Hematopoietic multipotent progenitor cell treated with erythropoietin and hydrocortisone succinate and interleukin-3 and kit ligand, for 15 days (in vitro differentiated cells): ENCODE measurements at places on chromosomes 11 and 22.

GRCh38 chr11:128925250-128925600 is 17.4 kb downstream of the TP53AIP1 start:
- DNase-seq: no peak

GRCh38 chr11:119368121-119369034 is 13.1 kb downstream of the USP2 start:
- peak; percentile 75 for DNase-seq

- no peak for DNase-seq
These were observed 47.2 kb upstream of the MPEG1 start for GRCh38 chr11:59259867-59260475.

DNA sequence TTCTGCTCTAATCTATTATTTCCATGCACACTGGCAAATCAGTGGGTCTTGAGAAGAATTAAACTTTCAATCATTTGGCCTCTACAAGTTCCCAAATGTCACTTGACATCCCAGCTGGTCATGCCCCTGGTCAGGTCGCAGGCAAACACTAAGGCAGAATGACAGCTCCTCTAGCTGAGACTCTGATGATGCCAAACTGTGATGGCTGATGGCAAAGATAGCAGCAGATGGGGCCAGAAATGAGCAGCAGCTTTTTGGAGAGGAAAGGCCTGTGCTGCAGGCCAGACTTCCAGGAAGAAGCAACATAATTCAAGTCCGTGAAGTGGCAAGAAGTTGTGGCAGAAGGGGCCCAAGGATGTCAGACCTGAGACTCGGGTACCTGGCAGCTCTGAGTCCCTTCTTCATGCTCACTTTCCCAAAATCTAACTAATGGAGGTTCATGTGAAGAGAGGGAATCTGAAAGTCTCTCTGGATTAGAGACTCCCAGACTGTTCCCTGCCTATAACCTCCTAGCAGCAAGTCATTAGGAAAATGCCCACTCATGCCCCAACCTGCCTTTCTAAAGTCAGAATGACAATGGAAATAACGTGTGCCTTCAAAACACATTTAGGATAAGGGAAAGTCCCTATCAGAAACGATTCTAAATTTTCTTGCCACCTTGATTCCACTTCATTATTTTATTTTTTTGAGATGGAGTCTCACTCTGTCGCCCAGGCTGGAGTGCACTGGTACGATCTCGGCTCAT is 9.4 kb upstream of the PMM1 start:
- DNase-seq: no peak

DNA sequence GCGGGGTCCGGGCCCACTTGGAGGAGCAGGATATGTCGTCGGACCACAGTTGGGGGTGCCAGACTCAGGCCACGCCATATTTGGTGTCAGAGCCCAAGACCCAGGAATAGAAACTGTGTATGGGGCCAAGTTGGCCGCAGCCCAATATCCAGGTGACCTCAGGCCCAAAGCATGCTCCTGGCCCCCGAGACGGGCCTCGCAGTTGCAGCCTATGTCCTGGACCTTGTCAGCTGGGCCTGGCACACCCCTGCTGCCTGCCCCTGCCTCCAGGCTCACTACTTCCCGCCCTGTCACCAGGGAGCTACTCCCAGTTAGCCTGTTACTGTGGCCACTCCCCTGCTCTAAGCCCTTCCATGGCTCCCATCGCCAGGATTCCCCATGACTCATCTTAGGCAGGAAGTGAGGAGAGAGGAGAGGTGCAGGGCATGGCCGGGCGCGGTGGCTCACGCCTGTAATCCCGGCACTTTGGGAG is 23.1 kb downstream of the A4GALT start:
- no peak for DNase-seq

GRCh38 chr22:32375678-32376450 is 18.2 kb downstream of the RFPL3 start:
- no peak for DNase-seq

DNA sequence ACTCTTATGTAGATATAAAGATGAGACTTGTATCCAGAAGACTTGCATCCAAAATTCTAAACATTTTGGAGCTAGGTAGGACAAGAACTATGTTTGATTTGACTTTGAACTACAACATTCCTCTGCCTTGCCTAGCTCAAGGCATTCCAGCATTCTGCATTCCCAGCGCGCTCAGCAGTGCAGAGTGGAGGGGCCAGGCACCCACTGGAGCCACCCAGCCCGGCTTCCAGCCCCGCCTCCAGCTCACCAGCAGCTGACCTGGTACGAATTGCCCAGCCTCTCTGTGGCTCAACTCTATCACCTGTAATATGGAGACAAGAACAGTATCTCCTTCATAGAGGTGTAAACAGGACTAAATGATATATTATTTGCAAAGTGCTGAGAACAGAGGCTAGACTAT is 28.8 kb downstream of the PRDM10 start:
- no peak for DNase-seq

- no peak for DNase-seq
These were observed at the start of gene SEPTIN3 for GRCh38 chr22:41969110-41969646. Gene SEPTIN3 (plus strand): TSS chr22:41969443. CDS start chr22:41971493, 2,050 bp downstream.

- DNase-seq: no peak
These were observed 137.4 kb downstream of the EHF start for GRCh38 chr11:34758262-34758661.

DNA sequence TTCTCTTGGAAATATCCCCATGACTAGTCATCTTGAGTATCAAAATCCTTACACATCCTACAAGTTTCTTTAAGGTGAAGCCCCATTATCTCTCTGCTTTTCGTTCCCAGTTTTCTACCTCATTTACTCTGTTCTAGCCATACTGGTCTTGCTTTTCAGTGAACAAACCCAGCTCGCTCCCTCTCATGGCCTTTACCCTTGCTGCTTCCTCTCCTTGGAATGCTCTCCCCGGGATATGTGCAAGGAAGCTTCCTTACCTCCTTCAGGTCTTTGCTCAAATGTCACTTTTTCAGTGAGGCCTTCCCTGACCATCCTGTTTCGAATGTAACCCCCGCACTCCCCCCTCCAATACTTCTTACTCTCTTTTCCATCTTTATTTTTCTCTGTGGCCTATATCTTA is 331.8 kb downstream of the DYNC2H1 start:
- no peak for DNase-seq

DNA sequence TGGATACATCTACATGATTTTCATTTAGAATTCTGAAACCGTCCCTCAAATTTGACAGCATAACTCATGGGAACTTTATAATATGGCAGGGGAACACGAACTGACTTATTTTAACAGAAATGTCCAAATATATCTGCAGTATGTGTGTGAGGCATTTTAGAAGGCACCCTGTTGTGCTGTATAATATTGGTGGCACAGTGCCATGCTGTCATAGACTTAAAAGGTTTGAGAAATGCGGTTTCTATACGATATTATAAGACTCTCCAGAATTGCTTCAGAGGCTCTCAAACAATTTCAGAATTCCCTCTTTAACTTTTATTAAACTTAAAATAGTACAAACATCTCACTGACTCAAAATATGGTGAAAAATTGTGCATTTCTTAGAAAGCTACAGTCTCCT is 181.6 kb downstream of the MSANTD4 start:
- no peak for DNase-seq

- DNase-seq: peak; percentile 86
These were observed 7.5 kb downstream of the HSPA8 start for GRCh38 chr11:123054301-123055065.

- DNase-seq: no peak
These were observed 55.3 kb downstream of the AASDHPPT start for GRCh38 chr11:106132582-106133354.

GRCh38 chr22:29936186-29936585 is 53.2 kb downstream of the MTMR3 start:
- DNase-seq: no peak

- peak; percentile 71 for DNase-seq
These were observed 12.4 kb downstream of the UCP2 start for GRCh38 chr11:73969991-73970800.

DNA sequence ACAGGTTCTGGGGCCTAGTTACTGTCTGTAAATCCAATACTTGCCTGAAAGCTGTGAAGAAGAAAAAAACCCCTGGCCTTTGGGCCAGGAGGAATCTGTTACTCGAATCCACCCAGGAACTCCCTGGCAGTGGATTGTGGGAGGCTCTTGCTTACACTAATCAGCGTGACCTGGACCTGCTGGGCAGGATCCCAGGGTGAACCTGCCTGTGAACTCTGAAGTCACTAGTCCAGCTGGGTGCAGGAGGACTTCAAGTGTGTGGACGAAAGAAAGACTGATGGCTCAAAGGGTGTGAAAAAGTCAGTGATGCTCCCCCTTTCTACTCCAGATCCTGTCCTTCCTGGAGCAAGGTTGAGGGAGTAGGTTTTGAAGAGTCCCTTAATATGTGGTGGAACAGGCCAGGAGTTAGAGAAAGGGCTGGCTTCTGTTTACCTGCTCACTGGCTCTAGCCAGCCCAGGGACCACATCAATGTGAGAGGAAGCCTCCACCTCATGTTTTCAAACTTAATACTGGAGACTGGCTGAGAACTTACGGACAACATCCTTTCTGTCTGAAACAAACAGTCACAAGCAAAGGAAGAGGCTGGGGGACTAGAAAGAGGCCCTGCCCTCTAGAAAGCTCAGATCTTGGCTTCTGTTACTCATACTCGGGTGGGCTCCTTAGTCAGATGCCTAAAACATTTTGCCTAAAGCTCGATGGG is 13.5 kb downstream of the PIK3IP1 start:
- no peak for DNase-seq

GRCh38 chr22:40399621-40400020 is 29.2 kb downstream of the SGSM3 start:
- no peak for DNase-seq

DNA sequence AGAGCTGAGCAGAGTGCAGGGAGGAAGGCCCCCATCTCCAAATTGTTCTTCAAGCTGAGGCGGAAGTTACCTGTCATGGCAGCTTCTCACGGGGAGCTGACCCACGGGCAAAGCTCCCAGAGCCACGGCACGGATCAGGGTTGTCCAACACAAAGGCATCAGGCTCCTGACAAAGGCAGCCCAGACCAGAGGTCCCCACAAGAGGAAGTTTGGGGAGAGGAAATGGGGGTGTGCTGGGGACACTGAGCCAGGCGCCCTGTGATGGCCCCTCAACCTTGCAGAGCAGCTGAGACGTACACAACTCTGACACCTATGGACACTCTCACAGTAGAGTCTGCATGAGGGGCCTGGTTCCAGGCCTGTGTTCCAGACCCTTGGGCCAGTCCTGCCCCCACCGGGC is 95.6 kb downstream of the CTTN start:
- no peak for DNase-seq

DNA sequence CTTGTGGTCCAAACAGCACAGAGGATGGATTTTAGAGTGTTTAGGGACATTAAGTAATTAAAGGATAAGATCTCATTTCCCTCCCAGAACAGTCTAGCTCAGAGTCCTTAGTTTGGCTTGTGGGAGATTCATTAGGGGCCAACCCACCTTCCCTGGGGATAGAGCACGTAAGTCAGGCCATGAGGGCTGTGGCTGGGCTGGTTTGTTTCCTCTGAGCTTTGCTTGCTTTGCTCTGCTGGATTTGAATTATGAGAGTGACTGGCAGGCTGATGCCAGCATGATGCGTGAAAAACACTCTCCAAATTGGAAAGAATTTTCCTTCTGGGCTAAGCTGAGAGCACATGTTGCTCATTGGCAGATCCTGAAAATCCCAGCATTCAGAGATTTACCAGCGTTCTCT is 84.7 kb upstream of the HEPHL1 start:
- no peak for DNase-seq

GRCh38 chr22:39453765-39454378 is 2.9 kb upstream of the MGAT3 start:
- no peak for DNase-seq

DNA sequence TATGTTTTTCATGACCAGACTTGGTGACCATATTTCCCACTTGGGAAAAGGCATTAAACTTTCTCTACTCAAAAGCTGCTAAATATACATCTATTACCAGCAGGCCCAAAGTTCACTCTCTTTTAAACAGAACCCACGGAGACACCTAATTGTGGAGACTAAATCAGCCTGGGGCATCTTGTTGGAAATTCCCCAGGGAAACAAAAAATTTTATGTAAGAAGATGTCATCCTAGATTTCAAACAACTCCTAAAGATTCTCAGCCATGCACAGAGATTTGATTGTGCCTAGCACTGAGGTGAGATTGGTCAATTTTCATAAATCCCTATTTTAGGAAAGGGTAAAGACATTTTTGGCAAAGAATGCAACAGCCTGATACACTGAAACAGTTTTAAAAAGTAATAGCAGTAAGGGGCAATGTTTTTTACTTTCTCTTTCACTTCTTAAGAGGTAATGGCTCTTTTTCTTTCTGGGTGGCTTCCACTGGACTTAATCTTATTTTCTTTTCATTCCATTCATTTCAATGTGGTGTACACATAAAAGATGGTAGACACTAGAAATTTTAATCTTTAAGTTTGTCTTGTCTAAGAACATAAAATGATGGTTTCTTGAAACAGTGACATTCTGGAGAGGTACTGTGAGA is 9.6 kb downstream of the OR52N2 start:
- no peak for DNase-seq

DNA sequence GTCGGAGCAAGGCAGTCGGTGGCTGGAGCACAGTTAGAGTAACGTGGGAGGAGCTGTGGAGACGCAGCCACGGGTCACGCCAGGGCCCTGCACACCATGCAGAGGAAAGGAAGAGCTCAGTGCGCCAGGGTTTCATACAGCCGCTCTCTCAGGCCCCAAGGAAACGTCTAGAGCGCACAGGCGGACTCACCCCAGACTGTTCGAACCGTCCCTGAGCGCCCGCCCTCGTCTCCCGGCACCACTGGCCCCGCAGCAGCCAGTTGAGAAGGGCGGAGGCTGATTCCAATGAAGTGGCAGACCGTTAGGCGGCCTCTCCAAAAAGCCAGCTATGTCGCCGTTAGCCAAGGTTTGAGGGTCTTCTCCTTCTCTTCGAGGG is 483 bp upstream of the HYLS1 start:
- peak; percentile 43 for DNase-seq

GRCh38 chr11:34162856-34163255 is 57.4 kb downstream of the NAT10 start:
- DNase-seq: no peak

DNA sequence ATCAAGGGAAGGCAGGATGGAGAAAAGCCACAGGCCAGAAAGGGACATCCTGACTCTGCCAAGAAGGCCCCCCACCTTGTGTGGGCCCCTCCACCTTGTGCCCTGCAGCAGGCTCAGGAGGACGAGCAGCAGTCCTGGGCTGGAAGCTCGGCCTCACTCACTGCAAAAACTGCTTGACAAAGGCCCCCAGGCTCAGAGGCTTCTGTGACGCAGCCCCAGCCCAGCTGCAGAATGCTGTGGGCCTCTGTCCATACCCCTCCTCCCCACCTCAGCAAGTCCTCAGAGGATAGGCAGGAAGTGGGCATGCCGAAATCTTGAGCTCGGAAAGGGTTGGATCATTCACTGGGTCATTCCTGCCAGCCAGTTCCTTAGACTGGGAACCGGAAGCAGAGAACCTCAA is 61.9 kb downstream of the NRXN2 start:
- no peak for DNase-seq

GRCh38 chr11:63775191-63775590 is 6.6 kb upstream of the ZFTA start:
- DNase-seq: no peak

- DNase-seq: no peak
These were observed 116.0 kb downstream of the KIRREL3 start for GRCh38 chr11:126884594-126884993.

DNA sequence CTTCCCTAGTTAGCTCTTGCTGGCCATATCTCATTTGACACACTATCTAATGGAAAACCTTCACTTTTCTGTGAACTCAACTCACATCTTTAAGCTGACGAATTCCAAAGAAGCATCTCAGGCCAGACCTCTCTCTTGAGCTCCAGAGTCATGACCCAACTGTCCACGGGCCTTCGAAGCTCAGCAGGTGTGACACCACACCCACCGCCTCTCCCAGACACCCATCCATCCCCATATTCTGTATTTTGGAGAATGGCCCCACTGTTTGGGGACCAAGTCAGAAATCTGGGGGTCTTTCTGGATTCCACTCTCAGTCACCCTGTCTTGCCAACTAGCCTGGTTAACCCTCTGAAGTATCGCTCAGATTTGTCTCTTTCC is 125.8 kb downstream of the ST3GAL4 start:
- DNase-seq: no peak
